Muscle of leg (tissue), 16 donors: ENCODE measurements at places on chromosomes 2 and 18.

- DNase-seq: no peak
Measured at GRCh38 chr2:201936817-201937216, 96.8 kb upstream of the FZD7 start.

DNA sequence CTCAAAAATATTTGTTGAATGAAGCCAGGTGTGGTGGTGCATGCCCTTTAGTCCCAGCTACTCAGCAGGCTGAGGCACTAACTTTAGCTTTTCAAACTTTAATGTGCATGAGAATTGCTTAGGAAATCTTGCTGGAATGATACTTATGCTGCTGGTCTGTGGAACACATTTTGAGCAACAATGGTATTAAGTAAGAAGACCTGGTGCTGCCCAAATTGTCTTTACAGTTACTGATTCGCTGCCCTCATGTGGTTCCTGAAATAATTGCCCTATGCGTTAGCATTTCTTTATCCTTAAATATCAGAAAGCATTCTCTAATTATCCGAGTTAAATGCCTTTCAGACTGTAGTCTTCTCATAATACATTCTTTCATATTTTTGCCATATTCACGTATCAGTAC, 76.0 kb upstream of the SESTD1 start:
- no peak for DNase-seq

GRCh38 chr18:57569133-57569532, 17.4 kb downstream of the FECH start:
- DNase-seq: peak; percentile 13

- DNase-seq: no peak
Measured at GRCh38 chr2:74325815-74326214, 17.4 kb downstream of the SLC4A5 start.

DNA sequence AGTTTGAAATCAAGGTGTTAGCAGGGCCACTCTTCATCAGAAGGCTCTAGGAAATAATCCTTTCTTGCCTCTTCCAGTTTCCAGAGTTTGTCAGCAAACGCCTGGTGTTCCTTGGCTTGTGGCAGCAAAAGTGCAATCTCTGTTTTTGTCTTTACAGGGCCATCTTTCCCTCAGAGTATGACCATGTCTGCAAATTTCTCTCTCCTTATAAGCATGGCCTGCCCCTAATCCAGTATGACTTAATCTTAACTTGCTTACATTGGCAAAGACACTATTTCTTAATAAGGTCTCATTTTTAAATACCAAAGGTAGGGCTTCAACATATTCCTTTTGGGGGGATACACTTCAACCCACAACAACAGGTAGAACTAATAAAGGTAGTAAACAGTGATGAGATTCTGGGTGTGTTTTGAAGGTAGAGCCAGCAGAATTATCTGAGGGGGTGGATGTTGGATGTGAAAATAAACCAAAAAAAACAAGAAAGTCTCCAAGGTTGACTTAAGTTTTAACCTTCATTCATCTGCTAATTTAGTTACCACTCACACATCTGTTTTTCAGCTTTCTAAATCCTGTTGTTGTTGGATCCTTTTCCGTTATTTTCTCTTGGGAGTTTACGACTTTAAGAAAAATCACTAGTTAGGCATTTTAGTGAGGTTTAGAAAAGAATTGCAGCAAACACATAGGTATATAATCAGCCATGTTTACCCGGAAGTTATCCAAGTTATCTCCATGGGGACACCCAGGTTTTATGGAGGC, 234.4 kb upstream of the FIGN start:
- peak; percentile 82 for DNase-seq

GRCh38 chr2:112794131-112794733, 9.9 kb upstream of the IL1A start:
- DNase-seq: peak; percentile 51
